Lung (tissue), 17 donors: ENCODE measurements at places on chromosomes 2 and 18. TPM values are rescaled to one million over a fixed set of nuclear protein-coding genes. Genes with fewer than 3 reads are reported as not detected.

DNA sequence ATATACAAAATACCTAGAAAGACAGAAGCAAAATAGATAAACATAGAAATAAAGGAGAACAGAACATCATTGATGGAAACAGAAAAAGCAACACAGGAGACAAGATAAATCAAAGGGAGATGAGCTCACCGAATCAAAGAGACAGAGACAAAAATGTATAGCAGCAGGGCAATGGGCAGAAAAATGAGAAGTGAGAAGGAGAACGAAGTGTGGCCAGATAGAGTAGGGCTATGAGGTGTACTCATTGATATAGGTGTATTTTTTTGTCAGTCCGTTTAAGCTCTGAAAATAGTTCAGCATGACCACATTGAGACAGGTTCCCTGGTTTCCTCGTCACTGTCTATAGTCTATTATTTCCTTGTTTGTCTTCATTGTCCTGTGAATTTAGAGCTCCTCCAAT lies 55.1 kb downstream of the SP100 start:
- H3K27me3 ChIP-seq: no peaks in the 10 kb centered on the region
- H3K4me1 ChIP-seq: no peaks in the 10 kb centered on the region
- no peak overlapping the region for H3K27ac ChIP-seq
- DNase-seq: no peak
- H3K36me3 ChIP-seq: peaks cover 21% of the 10 kb centered on the region
- no peak overlapping the region for H3K4me3 ChIP-seq

DNA sequence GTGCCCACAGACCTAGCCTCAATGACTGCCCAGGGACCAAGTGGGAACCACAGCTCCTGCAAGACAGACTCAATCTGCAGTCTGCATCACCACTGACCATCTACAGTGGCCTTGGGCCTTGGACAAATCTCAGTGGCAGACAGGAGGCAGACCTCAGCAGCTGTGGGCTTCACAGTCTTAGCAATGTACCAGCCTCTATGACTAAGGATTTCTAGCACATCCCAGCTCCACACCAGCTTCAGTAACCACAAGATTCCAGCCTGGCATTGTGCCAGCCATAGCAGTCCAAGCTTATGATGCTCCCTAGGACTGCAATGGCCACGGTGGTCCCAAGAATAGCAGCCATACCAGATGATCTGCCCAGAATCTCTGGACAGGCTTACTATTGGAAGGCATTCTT lies 19.6 kb upstream of the WDR75 start:
- H3K4me1 ChIP-seq: no peaks in the 10 kb centered on the region
- no peak overlapping the region for H3K27ac ChIP-seq
- DNase-seq: no peak
- no peaks in the 10 kb centered on the region for H3K36me3 ChIP-seq
- H3K4me3 ChIP-seq: no peak overlapping the region

- no peaks in the 10 kb centered on the region for H3K27me3 ChIP-seq
- no peak overlapping the region for H3K4me3 ChIP-seq
- H3K36me3 ChIP-seq: no peaks in the 10 kb centered on the region
- DNase-seq: no peak
- peaks cover 16% of the 10 kb centered on the region for H3K4me1 ChIP-seq
These were observed 169.7 kb upstream of the NOSTRIN start for GRCh38 chr2:168632709-168633121.

- DNase-seq: no peak
- no peaks in the 10 kb centered on the region for H3K27me3 ChIP-seq
- H3K4me1 ChIP-seq: no peaks in the 10 kb centered on the region
- no peaks in the 10 kb centered on the region for H3K36me3 ChIP-seq
- H3K27ac ChIP-seq: no peak overlapping the region
These were observed 233.7 kb downstream of the HDAC4 start for GRCh38 chr2:239167011-239167673.

DNA sequence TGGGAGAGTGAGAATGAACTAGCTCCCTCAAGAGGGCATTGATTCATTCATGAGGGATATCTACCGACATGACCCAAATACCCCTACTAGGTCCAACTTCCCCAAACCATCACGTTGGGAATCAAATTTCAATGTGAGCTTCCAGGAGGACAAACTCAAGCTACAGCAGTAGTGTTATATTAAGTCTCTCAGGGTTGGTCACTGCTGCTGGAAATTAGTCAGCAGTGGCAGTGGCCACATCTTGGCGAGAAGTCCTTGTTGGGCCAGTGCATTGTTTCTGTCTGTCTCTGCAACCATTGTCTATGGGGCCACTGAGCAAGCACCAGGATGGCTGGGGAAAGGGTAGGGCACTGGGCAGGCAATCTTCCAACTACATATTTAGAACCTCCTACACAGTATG lies 47.5 kb downstream of the THUMPD2 start:
- no peak for DNase-seq
- H3K4me3 ChIP-seq: no peak overlapping the region
- no peaks in the 10 kb centered on the region for H3K27me3 ChIP-seq
- peaks cover 5% of the 10 kb centered on the region for H3K4me1 ChIP-seq
- H3K27ac ChIP-seq: no peak overlapping the region

DNA sequence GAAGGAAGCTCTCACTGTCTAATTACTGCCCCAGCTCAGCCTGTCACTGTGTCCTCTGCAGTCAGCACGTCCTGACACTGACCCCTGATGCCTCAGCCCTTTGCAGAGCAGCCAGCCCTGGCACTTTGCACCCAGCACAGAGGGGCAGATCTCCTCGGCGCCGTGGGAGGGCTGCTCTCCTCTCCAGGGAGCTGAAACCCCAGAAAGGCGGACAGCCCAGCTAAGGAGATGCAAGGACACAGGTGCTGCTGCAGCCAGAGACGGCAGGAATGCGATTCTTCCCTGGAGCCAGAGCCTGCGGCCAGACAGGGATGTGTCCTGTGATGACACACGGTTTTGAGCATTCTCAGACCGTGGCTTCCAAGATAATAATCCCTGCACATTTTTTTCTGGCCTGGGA lies 34.5 kb upstream of the SIX3 start:
- no peak overlapping the region for H3K27ac ChIP-seq
- H3K27me3 ChIP-seq: peaks cover 6% of the 10 kb centered on the region
- no peaks in the 10 kb centered on the region for H3K4me1 ChIP-seq
- H3K36me3 ChIP-seq: no peaks in the 10 kb centered on the region
- no peak overlapping the region for H3K4me3 ChIP-seq
- DNase-seq: no peak

- H3K4me3 ChIP-seq: peak within 1 kb of the TSS; percentile 65
- H3K27me3 ChIP-seq: peaks cover 2% of the 10 kb centered on the region
- no peaks in the 10 kb centered on the region for H3K4me1 ChIP-seq
- H3K36me3 ChIP-seq: no peaks in the 10 kb centered on the region
- H3K27ac ChIP-seq: peak within 1 kb of the TSS; percentile 79
These were observed at the start of gene MTCL1 for GRCh38 chr18:8705238-8705960. MTCL1 (plus strand) TSS chr18:8705556; CDS start chr18:8705661, 105 bp downstream.

GRCh38 chr2:162293122-162293786 lies 25.2 kb downstream of the IFIH1 start:
- no peaks in the 10 kb centered on the region for H3K4me1 ChIP-seq
- DNase-seq: no peak
- no peaks in the 10 kb centered on the region for H3K27me3 ChIP-seq
- no peak overlapping the region for H3K27ac ChIP-seq
- H3K4me3 ChIP-seq: no peak overlapping the region
- H3K36me3 ChIP-seq: no peaks in the 10 kb centered on the region

DNA sequence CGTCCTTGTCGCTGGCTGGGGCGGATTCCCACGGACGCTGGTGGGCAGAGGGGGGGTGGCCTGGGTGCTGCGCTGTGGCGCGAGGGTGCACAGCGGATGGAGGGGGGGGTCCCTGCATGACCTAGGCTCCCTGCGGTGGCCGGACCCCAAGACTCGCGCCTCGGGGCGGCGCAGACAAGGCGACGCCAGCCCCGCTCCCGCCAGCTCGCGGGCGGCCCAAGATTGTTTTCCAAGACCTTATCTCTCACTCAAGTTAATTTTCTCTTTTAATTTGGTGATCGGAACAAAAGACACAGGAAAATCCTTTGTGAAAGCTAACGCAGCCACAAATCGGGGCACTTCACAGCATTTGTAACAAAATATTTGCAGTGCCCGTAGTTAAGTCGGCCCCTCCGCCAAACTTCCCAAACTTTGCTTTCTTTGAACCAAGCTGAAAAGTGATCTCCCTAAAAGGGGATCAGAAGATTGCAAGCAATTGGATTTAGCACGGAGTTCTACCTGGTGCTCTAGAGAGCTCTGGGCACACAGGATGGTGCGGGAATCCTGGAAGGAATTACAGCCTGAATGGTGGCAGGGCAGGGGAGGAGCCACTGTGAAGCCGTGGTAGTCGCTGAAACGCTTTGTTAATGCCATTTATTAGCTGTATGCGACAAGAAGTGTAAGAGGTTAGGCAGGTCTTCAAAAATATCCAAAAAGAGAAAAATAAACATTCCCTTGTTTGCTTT lies 4.8 kb upstream of the ID2 start:
- peak overlapping the region; percentile 98 for H3K27ac ChIP-seq
- no peaks in the 10 kb centered on the region for H3K27me3 ChIP-seq
- peak; percentile 95 for DNase-seq
- no peaks in the 10 kb centered on the region for H3K4me1 ChIP-seq
- no peak overlapping the region for H3K4me3 ChIP-seq
- H3K36me3 ChIP-seq: peaks cover 2% of the 10 kb centered on the region

- no peaks in the 10 kb centered on the region for H3K27me3 ChIP-seq
- no peaks in the 10 kb centered on the region for H3K36me3 ChIP-seq
- no peak for DNase-seq
- no peaks in the 10 kb centered on the region for H3K4me1 ChIP-seq
- no peak overlapping the region for H3K27ac ChIP-seq
These were observed 32.0 kb upstream of the PLB1 start for GRCh38 chr2:28463893-28464292.

- H3K27ac ChIP-seq: peak within 1 kb of the TSS; percentile 95
- peak; percentile 89 for DNase-seq
- H3K4me1 ChIP-seq: peaks cover 21% of the 10 kb centered on the region
- no peaks in the 10 kb centered on the region for H3K36me3 ChIP-seq
These were observed at the start of gene CAVIN2 for GRCh38 chr2:191846515-191847476. CAVIN2 (minus strand) TSS chr2:191847088; CDS start chr2:191846925, 163 bp downstream.

- H3K27ac ChIP-seq: no peak overlapping the region
- H3K27me3 ChIP-seq: no peaks in the 10 kb centered on the region
- H3K4me1 ChIP-seq: no peaks in the 10 kb centered on the region
These were observed 118.4 kb upstream of the RMP24 start for GRCh38 chr18:35854095-35854494.

- peak overlapping the region; percentile 88 for H3K4me3 ChIP-seq
- DNase-seq: no peak
- H3K36me3 ChIP-seq: peaks cover 8% of the 10 kb centered on the region
These were observed 1.2 kb downstream of the CNOT11 start for GRCh38 chr2:101253703-101254450.

- no peak overlapping the region for H3K4me3 ChIP-seq
- peak; percentile 61 for DNase-seq
- no peak overlapping the region for H3K27ac ChIP-seq
- H3K36me3 ChIP-seq: no peaks in the 10 kb centered on the region
These were observed 53.9 kb downstream of the SH3BP4 start for GRCh38 chr2:235005603-235006259.

- H3K36me3 ChIP-seq: no peaks in the 10 kb centered on the region
- peak; percentile 50 for DNase-seq
- peaks cover 7% of the 10 kb centered on the region for H3K4me1 ChIP-seq
These were observed 112.3 kb downstream of the BCL2 start for GRCh38 chr18:63207143-63207790.

- H3K4me1 ChIP-seq: peaks cover 13% of the 10 kb centered on the region
- H3K36me3 ChIP-seq: peaks cover 35% of the 10 kb centered on the region
- no peak overlapping the region for H3K4me3 ChIP-seq
- no peaks in the 10 kb centered on the region for H3K27me3 ChIP-seq
- peak overlapping the region; percentile 80 for H3K27ac ChIP-seq
These were observed 144.0 kb downstream of the TNS1 start for GRCh38 chr2:217858519-217859491.

GRCh38 chr2:38898256-38898655 lies 8.6 kb downstream of the ARHGEF33 start:
- no peak for DNase-seq
- H3K27me3 ChIP-seq: no peaks in the 10 kb centered on the region
- H3K4me1 ChIP-seq: no peaks in the 10 kb centered on the region
- H3K4me3 ChIP-seq: no peak overlapping the region
- H3K27ac ChIP-seq: no peak overlapping the region

DNA sequence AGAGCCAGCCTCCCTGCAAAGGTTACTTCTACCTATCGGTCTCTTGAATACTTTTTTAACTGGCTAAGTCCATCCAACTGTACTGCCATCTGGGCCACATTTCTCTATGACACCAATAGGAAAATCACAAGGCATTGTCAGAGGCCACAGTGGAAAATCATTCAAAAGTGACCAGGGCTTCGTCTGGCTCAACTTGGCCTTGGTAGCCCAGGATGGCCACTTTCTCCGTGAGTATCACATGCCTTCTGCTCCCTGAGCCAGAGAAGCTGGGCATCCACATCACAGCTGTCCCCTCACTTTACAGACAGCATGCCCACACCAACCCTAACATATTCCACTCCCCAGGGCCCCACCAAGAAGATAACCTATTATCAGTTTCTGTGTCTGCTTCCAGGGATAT lies 5.8 kb downstream of the CIB4 start:
- peaks cover 3% of the 10 kb centered on the region for H3K4me1 ChIP-seq
- no peak overlapping the region for H3K27ac ChIP-seq
- no peaks in the 10 kb centered on the region for H3K36me3 ChIP-seq
- no peak overlapping the region for H3K4me3 ChIP-seq
- DNase-seq: no peak

DNA sequence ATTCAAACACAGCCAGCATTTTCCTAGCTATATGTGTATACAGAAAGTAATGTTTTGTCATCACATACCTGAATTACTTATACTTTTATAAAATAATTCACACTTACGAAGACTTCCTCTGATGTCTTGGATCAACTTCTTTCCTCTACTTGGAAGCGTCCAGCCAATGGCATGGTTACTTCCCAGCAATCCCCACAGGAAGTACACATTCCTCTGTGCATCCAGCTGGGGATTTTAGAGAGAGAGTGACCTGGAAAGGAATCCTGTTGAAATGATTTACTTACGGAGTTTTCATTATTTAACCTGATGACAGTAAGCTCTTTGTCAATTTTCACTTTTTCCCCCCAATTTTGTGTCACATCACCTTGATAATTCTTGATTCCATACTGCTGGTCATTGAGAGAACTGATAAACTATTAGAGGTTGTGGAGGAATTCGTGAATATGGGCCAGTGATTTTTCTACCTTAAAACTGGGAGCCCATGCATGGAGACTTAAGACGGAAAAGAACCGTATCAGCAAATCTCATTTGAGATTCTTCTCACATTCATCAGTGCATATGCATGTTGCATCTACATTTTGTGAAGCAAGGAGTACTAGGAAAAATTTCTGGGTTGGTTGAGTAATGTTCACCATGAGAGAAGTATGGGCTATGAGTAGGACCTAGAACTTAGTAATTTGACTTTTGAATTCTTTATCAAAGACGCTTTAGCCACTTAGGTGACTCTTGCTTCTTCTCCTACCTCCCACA lies 9.0 kb upstream of the IL18R1 start:
- H3K27ac ChIP-seq: no peak overlapping the region
- H3K27me3 ChIP-seq: no peaks in the 10 kb centered on the region
- no peaks in the 10 kb centered on the region for H3K4me1 ChIP-seq
- H3K4me3 ChIP-seq: no peak overlapping the region

Gene RAB6D
- not detected for polyA plus RNA-seq

Gene RNASEH1
- 9.6 TPM for polyA plus RNA-seq

Gene AFTPH
- polyA plus RNA-seq: 27.0 TPM

Gene RNU2-63P
- not detected for polyA plus RNA-seq

Gene DTYMK
- 15.6 TPM for polyA plus RNA-seq

Gene SLC40A1
- 50.2 TPM for polyA plus RNA-seq

Gene CYP1B1
- 33.2 TPM for polyA plus RNA-seq

Gene WDR54
- polyA plus RNA-seq: 15.4 TPM

Gene COLEC12
- 10.3 TPM for polyA plus RNA-seq

Gene KCNK3
- polyA plus RNA-seq: 12.2 TPM

Gene MRPL53
- 70.6 TPM for polyA plus RNA-seq

Gene ATP8B1
- 9.9 TPM for polyA plus RNA-seq

Gene AGPS
- polyA plus RNA-seq: 5.2 TPM

Gene SERPINB11
- 0.52 TPM for polyA plus RNA-seq
